ENCODE measurements at places on chromosomes 6 and 20.

DNA sequence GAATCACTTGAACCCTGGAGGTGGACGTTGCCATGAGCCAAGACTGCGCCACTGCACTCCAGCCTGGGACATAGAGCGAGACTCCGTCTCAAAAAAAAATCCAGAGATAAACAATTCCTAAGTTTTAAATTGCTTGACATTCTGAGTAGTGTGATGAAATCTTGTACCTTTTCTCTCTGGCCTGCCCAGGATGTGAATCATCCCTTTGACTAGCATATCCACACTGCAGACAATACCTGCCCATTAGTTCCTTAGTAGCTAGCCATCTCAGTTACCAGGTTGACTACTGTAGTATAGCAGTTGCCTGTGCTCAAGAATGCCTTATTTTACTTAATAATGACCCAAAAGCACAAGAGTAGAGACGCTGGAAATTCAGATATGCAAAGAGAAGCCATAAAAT lies 2.8 kb downstream of the ZFP57 start:
- DNase-seq = no peak

DNA sequence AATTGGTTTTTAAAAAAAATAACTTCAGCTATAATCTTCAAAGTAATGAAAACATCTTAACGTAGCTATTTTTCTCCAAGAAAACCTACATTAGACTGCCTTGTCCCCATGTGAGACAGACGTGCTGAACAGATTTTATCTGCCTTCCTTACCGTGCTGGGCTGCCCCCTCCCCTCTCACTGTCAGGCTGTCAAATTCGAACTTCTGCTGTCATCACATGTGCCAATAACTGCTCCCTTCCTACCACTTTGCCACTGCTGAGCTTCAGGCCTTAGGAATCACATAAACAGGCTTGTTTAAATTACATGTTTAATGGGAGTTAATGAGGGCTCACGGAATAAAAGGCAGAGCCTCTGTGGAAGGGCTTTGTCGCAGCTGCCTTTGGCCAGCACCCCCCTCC lies 77.0 kb upstream of the NHSL1 start:
- DNase-seq = no peak

GRCh38 chr20:24732599-24732998 lies 216.5 kb upstream of the CST7 start:
- DNase-seq = no peak

- DNase-seq = no peak
Measured at GRCh38 chr20:1909097-1909496, 13.9 kb downstream of the SIRPA start.

DNA sequence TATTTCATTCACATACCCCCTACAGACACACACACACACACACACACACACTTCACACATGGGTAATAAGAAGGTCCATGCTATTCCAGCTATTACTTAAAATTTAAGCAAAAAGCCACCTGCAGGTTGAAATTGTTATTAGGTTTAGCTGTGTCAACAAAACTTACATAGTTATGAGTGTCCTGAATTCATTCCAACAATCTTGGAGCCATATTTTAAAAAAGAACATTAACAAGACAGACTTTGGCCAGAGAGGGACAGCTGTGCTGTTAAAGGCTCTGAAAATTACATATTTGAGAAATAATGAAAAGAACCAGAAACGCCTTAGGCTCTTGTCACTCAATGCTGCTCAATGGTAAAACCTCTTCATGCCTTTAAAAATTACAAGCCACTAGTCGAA lies 455.3 kb downstream of the EPM2A start:
- no peak for DNase-seq

GRCh38 chr6:44775121-44775520 lies 387.6 kb downstream of the CDC5L start:
- no peak for DNase-seq

DNA sequence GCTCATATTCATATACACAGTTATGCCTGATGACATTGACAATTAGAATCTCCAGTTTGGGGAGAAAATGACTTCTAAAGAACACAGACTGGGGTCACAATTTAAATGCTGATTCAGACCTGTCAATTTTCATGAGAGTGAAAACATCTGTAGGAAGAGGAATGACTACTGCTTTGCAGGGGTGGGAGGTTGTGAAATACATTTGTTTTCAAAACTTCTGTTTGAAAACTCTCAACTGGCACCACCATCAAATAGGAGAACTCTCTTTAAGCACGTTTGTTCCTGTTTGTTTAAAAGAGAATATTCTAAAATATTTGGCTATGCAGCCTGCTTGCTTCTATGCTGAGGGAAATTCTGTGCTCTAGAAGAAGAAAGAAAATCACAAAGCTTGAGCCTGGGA lies 50.8 kb upstream of the ADGRF5 start:
- DNase-seq = no peak

- no peak for DNase-seq
Measured at GRCh38 chr6:43996618-43997344, 130.5 kb downstream of the MRPL14 start.

- peak; percentile 18 for DNase-seq
Measured at GRCh38 chr6:153966001-153966400, 73.0 kb upstream of the OPRM1 start.

DNA sequence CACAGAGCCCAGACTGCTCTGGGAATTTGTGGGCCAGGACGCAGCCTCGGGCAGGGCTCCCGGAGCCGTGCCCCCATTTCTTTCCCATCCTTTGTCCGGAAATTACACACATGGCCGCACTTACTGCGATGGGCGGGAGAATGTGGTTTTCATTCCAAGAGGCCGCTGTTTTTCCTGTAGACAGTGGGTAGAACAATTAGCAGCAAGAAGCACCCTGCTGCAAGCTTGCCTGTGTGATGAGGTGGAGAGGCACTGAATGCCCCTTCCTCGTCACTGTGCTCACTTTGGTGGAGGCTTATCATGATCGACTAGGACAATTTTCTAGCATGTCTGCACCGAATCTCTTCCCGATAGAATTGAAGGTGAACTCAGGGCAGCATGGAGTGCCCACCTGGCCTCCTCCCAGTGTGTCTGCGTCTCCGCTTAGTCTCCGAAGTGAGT lies 102.8 kb downstream of the DACT2 start:
- DNase-seq = no peak

DNA sequence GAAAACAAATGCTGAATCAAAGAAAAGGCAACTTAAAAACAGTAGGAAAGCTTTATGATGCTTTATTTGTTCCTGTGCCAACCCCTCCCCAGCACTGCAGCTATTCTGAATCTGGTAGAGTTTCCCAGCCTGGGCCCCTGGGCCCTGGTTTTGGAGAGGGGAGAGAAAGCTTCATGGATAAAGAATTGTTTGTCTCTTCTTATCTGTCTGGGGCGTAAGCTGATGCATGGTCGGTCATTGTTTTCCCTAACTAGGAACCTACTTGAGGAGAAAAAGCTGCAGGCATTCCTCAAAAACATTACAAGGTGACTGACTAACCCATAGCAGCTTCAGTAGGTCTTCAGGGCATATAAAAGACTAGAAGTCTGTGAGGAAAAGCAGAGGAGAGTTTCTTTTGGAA lies 758.1 kb upstream of the EPHA7 start:
- DNase-seq = no peak

DNA sequence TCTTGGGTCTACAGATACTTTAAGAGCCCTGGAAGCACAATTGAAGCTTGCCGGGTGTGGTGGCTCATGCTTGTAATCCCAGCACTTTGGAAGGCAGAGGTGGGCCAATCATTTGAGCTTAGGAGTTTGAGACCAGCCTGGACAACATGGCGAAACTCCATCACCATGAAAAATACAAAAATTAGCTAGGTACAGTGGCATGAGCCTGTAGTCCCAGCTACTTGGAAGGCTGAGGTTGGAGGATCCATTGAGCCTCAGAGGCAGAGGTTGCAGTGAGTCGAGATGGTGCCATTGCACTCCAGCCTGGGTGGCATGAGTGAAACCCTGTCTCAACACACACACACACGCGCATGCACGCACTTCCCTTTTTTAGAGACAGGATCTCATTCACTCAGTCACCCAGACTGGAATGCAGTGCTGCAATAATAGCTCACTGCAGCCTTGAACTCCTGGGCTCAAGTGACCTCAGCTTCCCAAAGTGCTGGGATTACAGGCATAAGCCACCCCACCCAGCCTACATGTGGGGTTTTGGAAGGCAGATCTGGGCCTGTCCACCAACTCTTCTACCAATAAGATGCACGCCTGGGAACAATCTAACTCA lies 182.5 kb upstream of the JARID2 start:
- DNase-seq = peak; percentile 20

DNA sequence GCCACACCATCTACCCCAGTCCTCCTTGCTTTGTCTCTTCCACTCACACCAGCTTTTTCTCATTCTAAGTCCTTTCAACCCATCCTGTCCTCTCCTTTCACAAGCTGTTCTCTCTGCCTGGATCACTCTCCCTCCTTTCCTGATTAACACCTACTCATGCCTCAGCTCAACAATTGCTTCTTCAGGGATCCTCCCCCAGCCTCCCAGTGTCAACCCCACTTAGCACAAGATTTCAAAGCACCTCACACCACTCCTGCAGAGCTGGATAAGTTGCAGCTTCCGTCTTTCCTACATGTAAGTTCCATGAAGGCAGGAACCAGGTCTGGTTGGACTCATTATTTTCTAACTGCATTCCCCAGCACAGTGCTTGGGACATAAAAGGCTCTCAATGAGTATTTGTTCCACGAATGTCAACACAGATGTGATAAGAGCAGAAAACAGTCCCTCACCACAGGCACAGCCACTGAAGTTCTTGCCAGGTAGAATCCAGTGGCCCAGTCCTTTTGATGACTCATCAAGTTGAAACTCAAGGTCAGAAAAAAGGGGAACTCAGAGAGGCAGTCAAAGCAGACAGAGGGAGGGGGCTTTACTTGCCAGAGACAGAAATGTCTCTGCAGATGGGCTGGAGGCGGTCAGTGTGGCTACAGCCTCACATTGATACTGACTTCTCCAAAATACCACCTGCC lies 193.4 kb upstream of the PRDM1 start:
- peak; percentile 52 for DNase-seq

DNA sequence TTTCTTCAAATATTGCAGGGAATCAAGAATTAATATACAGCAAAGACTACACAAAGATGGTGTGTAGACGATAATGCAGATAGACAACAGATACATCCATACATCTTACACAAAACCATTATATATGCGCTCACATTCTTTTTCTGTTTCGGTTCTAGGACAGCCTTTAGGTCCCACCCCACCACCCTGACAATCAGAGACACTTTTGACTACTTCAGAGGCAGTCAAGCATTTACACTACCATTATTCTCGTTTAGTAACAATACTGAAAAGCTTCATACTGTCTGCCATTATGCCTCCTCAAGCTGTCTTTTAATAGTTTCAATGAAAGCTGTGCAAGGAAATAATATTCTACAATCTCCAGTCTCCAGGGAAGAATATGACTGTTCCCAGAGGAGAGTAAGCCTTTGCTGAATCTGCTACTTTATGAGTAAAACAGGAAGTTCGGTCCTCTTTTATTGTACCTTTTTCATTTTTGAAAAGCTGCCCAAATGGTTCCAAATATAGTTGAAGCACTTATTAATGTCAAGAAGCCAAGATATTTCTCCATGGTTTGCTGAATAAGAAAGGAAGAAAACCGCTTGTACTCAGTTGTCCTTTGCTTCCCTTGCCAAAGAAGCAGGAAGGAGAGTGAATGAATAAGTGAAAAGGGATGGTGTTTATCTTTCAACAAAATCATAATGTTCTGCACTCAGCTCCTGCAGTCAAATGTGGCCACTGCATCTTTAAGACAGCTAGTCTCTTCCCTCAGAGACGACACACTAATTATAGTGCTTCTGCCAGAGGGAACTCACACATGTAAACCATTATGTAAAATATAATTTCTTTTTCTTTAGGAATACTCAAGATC lies 468.3 kb downstream of the CDC5L start:
- DNase-seq = peak; percentile 70

DNA sequence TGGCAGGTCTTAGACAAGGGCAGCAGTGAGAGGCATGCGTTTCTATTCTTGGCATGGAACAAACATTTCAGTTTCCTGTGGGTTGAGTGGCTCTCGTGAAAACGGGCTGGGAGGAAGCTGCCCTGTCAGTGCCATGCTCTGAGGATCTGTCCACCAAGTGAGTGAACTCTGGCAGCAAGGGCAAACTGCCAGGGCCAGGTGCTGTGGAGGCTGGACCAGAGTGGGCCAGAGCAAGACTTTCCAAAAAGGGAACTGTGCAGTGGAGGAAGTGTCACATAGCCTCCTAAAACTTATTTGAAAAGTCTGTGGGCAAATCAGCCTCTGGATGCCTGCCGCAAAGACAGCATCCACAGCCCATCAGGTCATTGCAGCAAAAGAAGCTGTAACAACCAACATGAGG lies 44.2 kb upstream of the TAB2 start:
- no peak for DNase-seq

- DNase-seq = peak; percentile 33
Measured at GRCh38 chr6:109372130-109372529, 10.1 kb downstream of the CD164 start.

DNA sequence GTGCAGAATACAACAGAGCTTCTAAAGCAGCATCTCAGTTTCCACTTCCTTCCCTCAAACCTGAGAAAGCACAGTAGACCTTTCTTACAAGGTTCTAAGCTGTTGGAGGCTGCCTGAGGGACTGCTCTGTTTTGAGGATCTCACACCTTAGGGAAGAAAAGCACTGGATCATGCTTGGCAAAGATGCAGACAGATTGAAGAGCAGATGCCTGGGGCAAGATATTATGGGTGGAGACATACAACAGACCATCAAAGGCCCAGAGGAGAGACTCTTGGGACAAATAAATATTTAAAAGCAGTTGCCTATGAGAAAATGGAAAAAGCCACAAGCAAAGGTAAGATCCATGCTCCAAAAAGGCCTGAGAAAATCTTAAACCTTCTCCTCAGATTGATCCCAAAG lies 6.2 kb downstream of the ZNF337 start:
- no peak for DNase-seq

GRCh38 chr6:159249128-159249527 lies 79.9 kb downstream of the FNDC1 start:
- peak; percentile 64 for DNase-seq

GRCh38 chr6:35224720-35225119 lies 11.0 kb downstream of the SCUBE3 start:
- no peak for DNase-seq

- DNase-seq = peak; percentile 71
Measured at GRCh38 chr6:157221049-157221816, 102.1 kb downstream of the TMEM242 start.

DNA sequence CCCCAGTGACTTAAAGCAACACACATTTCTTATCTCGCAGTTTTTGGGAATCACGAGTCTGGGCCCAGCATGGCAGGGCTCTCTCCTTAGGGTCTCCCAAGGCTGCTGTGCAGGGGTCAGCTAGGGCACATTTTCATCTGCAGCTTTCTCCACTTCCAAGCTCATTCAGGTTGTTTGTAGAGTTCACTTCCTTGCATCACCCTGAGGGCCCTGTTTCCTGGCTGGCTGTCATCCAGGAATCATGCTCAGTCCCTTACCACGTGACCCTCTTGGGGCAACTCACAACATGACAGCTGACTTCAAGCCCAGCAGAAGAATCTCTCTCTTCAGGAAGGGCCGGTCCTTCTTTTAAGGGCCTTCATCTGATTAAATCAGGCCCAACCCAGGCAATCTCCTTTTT lies 21.3 kb downstream of the SNAP25 start:
- DNase-seq = peak; percentile 58

All from fibroblast of lung (primary cell).